ENCODE measurements at places on chromosomes 3 and 15. TPM values are rescaled to one million over a fixed set of nuclear protein-coding genes. Genes with fewer than 3 reads are reported as not detected.

GRCh38 chr15:86964271-86964670 is 884.6 kb downstream of the AGBL1 start:
- H3K36me3 ChIP-seq = no peaks in the 10 kb centered on the region
- no peak overlapping the region for H3K4me3 ChIP-seq
- no peak for DNase-seq
- no peak overlapping the region for H3K27ac ChIP-seq

The TMCO5A gene
- total RNA-seq = not detected

DNA sequence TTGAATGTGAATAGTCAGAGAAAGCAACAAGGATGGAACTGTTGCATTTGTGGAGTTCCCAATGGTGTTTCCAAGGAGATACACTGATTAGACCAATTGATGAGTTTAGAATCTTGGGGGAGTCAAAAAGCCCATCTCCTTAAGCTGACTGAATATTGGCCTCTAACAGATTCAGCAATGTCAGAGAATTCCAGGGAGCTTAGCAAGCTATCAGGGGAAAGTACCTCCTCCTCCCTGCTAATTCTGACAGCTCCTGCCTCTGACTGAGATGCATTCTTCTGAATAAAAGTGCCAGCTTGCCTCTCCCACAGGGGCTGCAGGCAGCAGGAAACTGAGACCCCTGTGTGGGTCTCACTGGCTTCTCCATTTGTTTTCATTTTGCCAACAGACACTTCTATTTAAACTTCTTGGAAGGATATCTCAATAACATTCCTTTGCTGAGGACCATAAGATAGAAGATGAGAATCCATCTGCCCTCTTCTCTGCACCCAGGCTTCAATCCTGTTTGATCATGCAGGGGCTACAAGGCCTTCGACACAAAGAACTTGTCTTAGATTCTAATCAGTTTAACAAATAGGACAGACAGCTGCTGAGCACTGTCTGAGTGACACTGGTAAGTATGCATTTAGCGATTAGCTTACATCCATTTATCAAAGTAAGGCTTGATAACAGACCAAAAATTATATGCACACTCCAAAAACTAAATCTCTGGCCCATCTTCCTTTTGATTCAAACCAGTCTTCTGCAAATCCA is 1080.8 kb downstream of the TUSC7 start:
- no peak for DNase-seq
- H3K36me3 ChIP-seq = no peaks in the 10 kb centered on the region
- peaks cover 4% of the 10 kb centered on the region for H3K4me1 ChIP-seq
- no peak overlapping the region for H3K27ac ChIP-seq
- no peak overlapping the region for H3K4me3 ChIP-seq
- no peaks in the 10 kb centered on the region for H3K27me3 ChIP-seq

GRCh38 chr15:68794863-68795262 is 25.8 kb downstream of the ANP32A start:
- no peak overlapping the region for H3K27ac ChIP-seq
- H3K27me3 ChIP-seq = no peaks in the 10 kb centered on the region
- no peak overlapping the region for H3K4me3 ChIP-seq
- no peaks in the 10 kb centered on the region for H3K36me3 ChIP-seq

- no peaks in the 10 kb centered on the region for H3K4me1 ChIP-seq
- H3K4me3 ChIP-seq = no peak overlapping the region
- no peaks in the 10 kb centered on the region for H3K36me3 ChIP-seq
- DNase-seq = no peak
Measured at GRCh38 chr3:21682206-21682605, 68.8 kb downstream of the ZNF385D start.

The GOLGA8H gene
- total RNA-seq = 1.5 TPM

The KNG1 gene
- not detected for total RNA-seq

The DOCK3 gene
- 0.71 TPM for total RNA-seq

The IL20RB gene
- 1.7 TPM for total RNA-seq

- H3K4me1 ChIP-seq = peaks cover 2% of the 10 kb centered on the region
- H3K27me3 ChIP-seq = no peaks in the 10 kb centered on the region
- H3K4me3 ChIP-seq = no peak overlapping the region
- H3K36me3 ChIP-seq = no peaks in the 10 kb centered on the region
- no peak overlapping the region for H3K27ac ChIP-seq
- DNase-seq = no peak
Measured at GRCh38 chr15:101496198-101496986, 6.9 kb upstream of the PCSK6 start.

The IGSF10 gene
- total RNA-seq = 38.3 TPM

DNA sequence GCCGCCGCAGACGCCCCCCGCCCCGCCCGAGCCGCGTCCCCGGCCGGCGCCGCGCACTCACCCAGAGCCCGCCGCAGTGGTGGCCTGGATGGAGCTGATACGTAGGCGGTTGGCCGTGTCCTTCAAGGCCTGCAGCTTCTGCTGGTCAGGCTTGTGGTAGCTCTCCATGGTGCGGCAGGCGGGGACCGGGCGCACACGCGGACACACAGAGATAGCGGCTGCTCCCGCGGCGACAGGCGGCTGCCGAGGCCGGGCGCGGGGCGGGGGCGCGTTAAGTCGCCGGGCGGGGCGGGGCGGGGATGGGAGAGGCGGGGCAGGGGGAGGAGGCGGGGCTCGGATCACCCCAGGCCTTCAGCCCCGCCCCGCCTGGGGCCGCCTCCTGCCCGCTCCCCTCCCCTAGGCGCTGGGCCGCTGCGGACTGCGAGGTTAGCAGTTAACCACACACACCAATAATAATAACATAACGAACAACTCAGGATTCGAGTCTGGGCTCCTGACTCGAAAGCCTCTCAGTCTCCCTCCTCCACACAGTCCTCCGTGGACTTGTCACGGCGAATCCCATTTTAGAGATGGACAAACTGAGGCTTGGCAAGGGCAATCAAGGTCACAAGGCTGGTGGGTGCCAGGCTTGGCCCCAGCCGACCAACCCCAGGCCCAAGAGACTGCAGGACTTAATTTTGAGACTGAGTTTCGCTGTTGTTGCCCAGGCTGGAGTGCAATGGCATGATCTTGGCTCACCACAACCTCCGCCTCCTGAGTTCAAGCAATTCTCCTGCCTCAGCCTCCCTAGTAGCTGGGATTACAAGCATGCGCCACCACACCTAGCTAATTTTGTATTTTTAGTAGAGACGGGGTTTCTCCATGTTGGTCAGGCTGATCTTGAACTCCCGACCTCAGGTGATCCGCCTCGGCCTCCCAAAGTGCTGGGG is at the start of gene TKT:
TKT (minus strand) TSS at position 248 of the 929 bp plus-strand sequence; CDS start at position 168, 80 bp downstream.
- peak within 1 kb of the TSS; percentile 82 for H3K27ac ChIP-seq
- peak within 1 kb of the TSS; percentile 69 for H3K4me3 ChIP-seq
- peak; percentile 83 for DNase-seq

The SERPINI2 gene
- not detected for total RNA-seq

GRCh38 chr3:26437678-26438077 is 184.9 kb upstream of the LRRC3B start:
- H3K4me3 ChIP-seq = no peak overlapping the region
- no peak overlapping the region for H3K27ac ChIP-seq
- no peaks in the 10 kb centered on the region for H3K36me3 ChIP-seq

DNA sequence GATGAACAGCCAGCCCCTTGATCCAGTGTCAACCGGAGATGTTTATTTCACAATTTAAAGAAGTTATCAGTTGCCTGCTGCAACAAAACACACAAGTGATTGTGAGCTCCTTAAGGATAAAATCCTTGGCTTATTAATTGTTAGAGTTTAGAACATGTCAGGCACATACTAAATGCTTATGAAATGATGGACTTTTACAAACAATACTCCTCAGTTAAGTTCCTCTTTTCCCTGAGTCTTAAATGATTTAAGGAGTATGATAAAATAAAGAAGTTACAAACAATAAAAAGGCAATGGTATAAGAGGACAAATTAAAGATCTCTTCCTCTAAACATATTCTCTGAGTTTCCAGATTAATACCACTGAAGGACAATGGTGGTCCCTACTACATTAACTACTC is 5.7 kb downstream of the GHSR start:
- H3K4me1 ChIP-seq = no peaks in the 10 kb centered on the region
- H3K36me3 ChIP-seq = no peaks in the 10 kb centered on the region
- DNase-seq = no peak
- no peaks in the 10 kb centered on the region for H3K27me3 ChIP-seq

DNA sequence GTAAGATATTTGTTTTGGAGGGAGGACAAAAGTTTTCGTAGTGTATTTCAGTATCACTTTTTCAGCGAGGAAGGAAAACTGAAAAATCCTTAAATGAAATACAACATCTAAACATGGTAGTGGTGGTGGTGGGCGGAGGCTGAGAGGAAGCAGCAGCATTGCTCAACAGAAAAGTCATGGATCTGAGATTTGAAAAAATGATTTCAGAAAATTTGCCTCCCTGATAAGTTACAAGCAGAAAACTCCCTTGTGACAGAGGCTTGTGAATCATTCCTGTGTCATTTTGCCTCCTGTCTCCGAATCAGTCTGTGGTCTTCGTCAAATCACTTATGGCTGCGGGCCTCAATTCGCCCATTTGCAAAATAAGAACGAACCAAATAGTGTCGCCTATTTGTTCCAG is 965 bp upstream of the CRBN start:
- H3K4me1 ChIP-seq = peaks cover 4% of the 10 kb centered on the region
- H3K4me3 ChIP-seq = no peak overlapping the region
- no peaks in the 10 kb centered on the region for H3K27me3 ChIP-seq
- H3K27ac ChIP-seq = no peak overlapping the region
- H3K36me3 ChIP-seq = no peaks in the 10 kb centered on the region

The NEK10 gene
- total RNA-seq = 1.1 TPM

The C3orf22 gene
- total RNA-seq = 0.12 TPM

DNA sequence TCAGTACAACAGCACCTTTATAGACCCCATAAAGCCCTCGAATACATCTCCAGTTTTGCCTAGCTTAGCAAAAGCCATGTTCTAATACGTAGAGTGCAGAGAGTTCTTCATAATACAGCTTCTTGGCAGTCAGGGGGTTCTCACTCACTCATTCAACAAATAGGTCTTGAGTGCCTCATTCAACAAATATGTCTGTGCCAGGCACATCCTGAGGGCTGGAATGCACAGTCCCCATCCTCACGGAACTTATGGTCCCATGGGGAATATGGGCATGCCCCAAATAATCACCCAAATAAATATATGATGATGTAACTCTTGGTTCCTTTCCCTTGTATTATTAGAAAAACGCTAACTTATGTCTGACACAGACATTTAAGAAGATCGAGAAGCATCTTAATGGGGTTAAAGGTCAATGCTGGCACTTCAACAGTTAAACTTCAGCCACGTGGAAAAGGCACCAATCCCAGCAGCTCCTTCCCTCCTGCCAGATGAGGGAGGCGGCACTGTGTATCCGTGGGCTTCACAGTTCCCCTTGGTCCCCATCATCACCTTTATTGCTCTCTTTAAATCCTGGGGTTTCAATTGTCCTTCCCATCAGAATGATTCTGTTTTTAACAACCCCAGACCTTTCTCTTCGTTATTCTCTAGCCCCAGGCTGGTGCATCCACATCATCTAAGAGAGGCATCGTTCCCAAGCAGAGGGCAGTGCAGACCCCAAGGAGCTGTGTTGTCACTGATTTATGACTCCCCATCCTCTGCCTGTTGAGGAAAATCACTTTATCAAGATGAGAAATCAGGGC is 18.9 kb upstream of the SEMA5B start:
- DNase-seq = no peak
- peaks cover 1% of the 10 kb centered on the region for H3K4me1 ChIP-seq
- no peak overlapping the region for H3K4me3 ChIP-seq
- H3K36me3 ChIP-seq = no peaks in the 10 kb centered on the region
- no peak overlapping the region for H3K27ac ChIP-seq

DNA sequence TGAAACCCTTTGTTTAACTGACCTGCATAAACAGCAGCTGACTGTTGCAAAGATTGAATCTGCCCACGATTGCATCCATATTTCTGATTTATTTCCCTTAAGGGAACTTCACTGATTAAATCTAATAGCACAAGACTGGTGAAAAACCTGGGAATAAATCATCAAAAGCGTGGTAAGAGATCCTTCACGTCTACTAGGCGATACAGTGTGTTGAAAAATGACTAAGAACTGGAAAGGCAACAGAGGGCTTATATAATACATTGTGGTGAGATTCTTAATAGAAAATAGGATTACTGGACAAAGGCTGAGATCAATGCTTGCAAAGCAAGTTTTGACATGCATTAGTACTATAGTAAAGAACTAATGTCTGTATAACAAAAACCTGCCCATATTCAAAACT is 49.0 kb downstream of the POLQ start:
- H3K27ac ChIP-seq = no peak overlapping the region
- no peaks in the 10 kb centered on the region for H3K36me3 ChIP-seq
- H3K4me1 ChIP-seq = no peaks in the 10 kb centered on the region

DNA sequence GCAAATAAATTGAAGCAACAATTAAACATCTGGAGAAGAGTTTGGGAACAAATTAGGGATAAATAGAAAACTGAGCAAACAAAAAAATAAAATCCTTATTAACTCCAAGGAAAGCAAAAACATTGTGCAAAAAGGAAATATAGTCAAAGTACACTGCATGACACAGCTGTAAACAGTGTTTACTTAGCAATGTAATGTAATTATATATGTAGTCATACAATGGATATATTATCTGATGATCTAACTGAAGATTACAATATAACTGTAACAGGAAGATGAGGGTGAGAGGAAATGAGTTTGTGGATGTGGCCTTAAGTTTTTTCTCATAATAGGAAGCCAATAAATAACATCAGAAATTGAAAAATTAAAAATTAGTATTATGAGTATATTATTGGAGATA is 42.5 kb downstream of the SCN10A start:
- no peak overlapping the region for H3K4me3 ChIP-seq
- no peak overlapping the region for H3K27ac ChIP-seq
- no peak for DNase-seq
- no peaks in the 10 kb centered on the region for H3K4me1 ChIP-seq
- no peaks in the 10 kb centered on the region for H3K36me3 ChIP-seq

- peaks cover 11% of the 10 kb centered on the region for H3K4me1 ChIP-seq
- H3K4me3 ChIP-seq = peak overlapping the region; percentile 19
- H3K36me3 ChIP-seq = no peaks in the 10 kb centered on the region
Measured at GRCh38 chr15:63501256-63502089, 2.9 kb upstream of the USP3 start.

GRCh38 chr3:77348244-77348855 is 308.5 kb downstream of the ROBO2 start:
- DNase-seq = no peak
- H3K4me3 ChIP-seq = no peak overlapping the region
- no peaks in the 10 kb centered on the region for H3K27me3 ChIP-seq
- H3K36me3 ChIP-seq = no peaks in the 10 kb centered on the region
- H3K27ac ChIP-seq = no peak overlapping the region
- no peaks in the 10 kb centered on the region for H3K4me1 ChIP-seq

DNA sequence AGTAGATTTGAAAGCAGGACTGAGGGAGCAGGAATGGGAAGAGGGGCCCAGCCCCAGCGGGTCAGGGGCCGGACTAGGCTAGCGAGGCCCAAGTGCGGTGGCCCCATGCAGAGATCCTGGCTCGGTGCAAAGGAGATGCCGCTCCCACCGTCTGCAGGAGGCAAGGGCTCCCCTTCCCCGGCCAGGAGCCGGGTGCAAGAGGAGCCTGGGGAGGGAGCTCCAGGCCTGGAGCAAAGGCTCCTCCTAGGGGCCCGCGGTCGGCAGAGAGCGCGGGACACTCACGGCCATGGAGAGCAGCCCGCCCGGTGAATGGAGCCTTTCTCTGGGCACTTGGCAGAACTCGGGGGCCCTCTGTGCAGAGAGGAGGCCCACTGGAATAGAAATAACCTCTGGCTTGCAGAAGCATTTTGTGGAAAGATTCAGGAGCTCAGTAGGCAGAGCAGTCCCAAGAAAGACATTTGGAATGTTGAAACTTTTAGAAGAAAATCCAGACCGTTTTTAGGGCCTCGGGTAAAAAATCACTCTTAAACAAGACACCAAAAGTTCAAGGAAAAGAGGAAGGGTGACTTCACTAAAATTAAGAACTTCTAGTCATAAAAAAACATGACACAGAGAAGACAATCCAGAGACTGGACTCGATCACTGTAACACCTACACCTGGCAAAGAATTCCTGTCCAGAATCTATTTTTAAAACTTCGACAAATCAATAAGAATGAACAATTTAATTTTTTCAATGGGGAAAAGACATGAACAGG is 43.0 kb upstream of the USP3 start:
- no peaks in the 10 kb centered on the region for H3K4me1 ChIP-seq
- no peak overlapping the region for H3K27ac ChIP-seq
- H3K27me3 ChIP-seq = no peaks in the 10 kb centered on the region
- no peak for DNase-seq

The CX3CR1 gene
- total RNA-seq = 0.42 TPM

Data from ovary (tissue), 10 donors.